ENCODE measurements at places on chromosomes 12 and 14. TPM values are rescaled to one million over a fixed set of nuclear protein-coding genes. Genes with fewer than 3 reads are reported as not detected.
A peak's percentile ranks its signal among the peaks of the same experiment; 100 is the strongest.

- no peak for DNase-seq
Observed at GRCh38 chr14:83461521-83461920, 1927.9 kb upstream of the SEL1L start.

The HRK gene
- 10.0 TPM for total RNA-seq

DNA sequence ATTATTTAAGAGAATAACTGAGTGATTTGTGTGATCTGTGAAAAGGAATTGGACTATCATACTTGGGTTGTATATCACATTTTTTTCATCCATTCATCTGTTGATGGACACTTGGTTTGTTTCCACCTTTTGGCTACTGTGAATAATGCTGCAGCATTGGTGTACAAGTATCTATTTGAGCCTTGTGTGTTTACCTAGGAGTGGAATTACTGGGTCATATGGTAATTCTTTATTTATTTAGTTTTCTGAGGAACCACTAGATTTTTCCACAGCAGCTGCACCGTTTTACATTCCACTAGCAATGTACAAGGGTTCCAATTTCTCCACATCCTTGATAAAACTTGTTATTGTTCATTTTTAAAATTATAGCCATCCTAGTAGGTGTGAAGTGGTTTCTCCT, 56.1 kb downstream of the APAF1 start:
- DNase-seq = no peak

DNA sequence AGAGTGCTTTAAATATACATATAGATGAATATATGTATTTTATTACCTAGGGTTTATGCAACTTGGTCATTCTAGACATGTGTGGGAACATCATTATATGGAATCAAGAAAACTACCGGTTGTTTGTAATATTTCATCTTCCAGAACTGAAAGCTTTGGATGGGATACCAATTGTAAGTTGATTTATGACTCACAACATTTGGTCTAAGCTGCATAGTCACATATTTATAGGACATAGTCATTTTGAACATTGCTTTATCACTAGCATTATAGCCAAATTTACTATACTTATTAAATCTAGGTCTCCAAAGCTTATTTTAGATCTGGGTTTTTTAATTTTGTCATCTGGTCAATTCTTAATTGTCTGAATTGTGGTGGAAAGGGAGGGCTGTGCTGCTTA, 83.7 kb upstream of the PCNX4 start:
- no peak for DNase-seq

- no peak for DNase-seq
Observed at GRCh38 chr14:33061667-33062325, 123.1 kb downstream of the NPAS3 start.

The PLXNC1 gene
- total RNA-seq = 23.8 TPM

DNA sequence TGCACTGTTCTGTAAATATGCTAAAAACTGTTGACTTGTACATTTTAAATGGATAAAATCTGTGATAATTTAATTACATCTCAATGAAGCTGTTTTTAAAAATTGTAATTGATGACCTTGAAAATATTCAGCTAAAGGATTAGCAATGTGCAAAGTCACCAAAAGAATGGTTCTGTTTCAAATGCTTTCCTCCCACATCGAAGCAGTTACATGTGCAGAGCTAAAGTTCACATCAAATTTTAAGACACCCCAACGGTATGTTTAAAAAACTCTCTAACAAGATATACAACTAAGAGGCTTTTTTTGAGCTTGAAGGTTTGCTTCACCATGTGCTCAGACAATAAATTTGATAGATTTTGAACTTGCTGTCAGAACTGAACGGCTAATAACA, 114.6 kb upstream of the KRAS start:
- DNase-seq = no peak

The TCL1B gene
- total RNA-seq = not detected

- DNase-seq = peak; percentile 68
Observed at GRCh38 chr12:57090924-57091637, 2.2 kb downstream of the NAB2 start.

DNA sequence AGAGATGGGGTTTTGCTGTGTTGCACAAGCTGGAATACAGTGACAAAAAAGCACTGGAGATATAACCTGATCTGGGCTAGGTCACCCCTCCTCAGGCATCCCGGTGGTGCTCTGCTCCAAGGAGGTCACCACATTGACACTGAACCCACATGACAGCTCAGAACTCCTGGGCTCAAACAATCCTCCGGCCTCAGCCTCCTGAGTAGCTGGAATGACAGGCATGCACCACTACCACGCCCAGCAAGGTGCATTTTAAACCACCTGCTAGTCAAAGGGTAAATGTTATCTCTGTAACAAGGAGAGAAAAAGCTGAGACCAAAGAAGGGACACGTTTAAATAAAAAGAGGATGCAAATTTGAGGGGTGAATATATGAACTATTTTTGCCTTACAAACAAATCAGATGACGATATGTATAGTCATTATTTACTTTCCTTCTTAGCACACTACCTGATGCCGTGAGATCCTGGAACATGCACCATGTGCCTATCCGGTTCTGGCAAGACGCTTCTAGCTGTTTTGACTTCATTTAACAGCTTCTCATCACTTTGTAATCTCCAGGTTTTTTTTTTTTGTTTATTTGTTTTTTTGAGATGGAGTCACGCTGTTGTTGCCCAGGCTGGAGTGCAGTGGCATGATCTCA, 135.1 kb downstream of the PPM1H start:
- DNase-seq = no peak

The CAPS2 gene
- 48.9 TPM for total RNA-seq

GRCh38 chr12:14961466-14962152, at the start of gene ARHGDIB:
Gene ARHGDIB (minus strand): TSS chr12:14961601. CDS start chr12:14950712, 10,889 bp downstream.
- no peak for DNase-seq

DNA sequence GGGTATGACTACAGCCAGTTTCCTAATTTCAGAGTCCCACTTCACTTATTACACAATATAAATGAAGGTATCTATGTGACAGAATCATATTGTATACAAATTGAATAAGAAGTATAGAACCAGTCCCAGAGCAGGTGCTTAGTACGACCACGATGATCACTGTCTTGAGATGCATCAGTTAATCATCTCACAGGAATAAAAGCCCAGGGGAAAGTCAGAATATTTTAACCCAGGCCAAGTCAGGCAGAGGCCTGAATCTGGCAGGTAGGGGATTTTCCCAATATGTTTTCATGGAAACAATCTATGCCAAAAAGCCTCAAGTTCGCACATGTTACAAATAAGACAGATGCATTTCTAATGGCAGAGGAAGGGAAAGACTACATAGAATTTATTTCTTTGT, 758.4 kb downstream of the BCL11B start:
- DNase-seq = no peak

DNA sequence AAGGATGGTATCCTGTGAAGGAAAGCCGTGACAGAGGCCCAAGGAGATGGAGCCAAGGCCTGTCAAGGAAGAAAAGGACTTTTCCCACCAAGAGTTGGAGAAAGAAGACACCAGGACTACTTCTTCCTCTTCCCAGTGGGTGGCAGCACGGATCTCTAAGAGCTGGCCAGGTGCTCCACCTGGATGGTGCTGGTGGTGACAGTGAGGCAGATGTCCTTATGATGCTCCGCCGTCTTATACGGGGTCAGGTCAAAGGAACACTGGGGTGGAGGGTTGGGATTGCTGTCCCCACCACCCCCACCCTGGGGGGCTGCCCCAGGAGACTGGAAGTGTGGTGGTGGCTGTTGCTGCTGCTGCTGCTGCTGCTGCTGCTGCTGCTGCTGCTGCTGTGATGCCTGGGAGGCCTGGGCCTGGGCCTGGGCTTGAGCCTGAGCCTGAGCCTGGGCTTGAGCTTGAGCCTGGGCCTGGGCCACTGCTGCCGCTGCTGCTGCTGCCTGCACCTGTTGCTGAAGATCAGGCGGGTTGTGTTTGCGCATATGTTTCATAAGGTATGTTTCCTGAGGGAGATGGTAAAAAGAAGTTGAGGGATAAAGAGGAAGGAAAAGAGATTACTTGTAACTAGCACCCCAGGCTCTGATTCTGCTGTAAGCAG, 4.8 kb upstream of the ING4 start:
- DNase-seq = peak; percentile 27

The PLEK2 gene
- total RNA-seq = not detected

- no peak for DNase-seq
Observed at GRCh38 chr12:14577344-14577743, 9.7 kb upstream of the PLBD1 start.

The GRIN2B gene
- 141 TPM for total RNA-seq

The CCDC198 gene
- total RNA-seq = not detected

Data from dorsolateral prefrontal cortex (tissue), 122 donors.